NCI-H446 (cell line): ENCODE measurements at places on chromosomes 3 and 15.

GRCh38 chr15:89851673-89852341 is 37.2 kb upstream of the ANPEP start:
- no peak for DNase-seq

- DNase-seq, result no peak
Measured at GRCh38 chr3:160081958-160082533, 93.4 kb downstream of the IL12A start.

GRCh38 chr15:29871401-29871800 is 49.1 kb upstream of the TJP1 start:
- DNase-seq, result no peak

- no peak for DNase-seq
Measured at GRCh38 chr3:183159333-183159732, 3.2 kb downstream of the LAMP3 start.

DNA sequence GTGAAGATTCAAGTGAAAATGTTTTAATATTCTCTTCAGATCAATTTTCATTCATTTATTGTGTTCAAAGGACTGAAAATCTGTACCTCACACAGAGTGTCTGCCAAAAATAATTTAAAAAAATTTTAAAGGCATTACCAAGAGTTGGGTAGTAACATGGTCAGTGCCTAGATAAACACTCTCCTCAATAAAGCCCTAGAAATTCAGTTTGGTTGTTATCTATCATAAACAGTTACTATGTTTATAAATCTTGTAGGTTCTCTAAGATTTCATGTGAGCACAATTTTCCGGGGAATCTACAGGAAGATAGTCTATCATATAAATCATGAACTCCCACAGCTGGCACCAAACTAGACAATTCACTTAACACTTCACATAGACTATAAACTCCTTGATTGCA is 128.6 kb downstream of the GSK3B start:
- DNase-seq, result no peak

DNA sequence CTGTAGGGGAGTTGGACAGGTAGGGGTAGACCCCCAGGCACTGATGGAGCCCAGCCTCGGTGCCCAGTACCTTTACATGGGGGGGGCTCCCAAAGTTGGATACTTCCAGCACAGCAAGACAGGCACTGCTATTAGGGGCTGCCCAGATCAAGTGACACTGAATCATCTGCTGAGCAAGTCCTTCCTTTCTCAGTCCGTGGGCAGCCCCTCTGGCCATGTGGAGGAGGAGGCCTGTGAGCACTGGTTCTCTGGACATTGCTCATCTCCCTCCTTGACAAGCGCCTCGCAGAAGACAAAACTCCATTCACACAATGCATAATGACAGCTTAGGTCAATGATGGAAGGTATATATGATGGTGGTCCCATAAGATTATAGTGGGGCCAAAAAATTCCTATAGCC is 35.7 kb downstream of the EEFSEC start:
- DNase-seq, result no peak

- DNase-seq, result peak; percentile 85
Measured at GRCh38 chr3:178436773-178437172, 99.5 kb upstream of the KCNMB2 start.

- no peak for DNase-seq
Measured at GRCh38 chr3:15630646-15631350, 29.3 kb downstream of the BTD start.

DNA sequence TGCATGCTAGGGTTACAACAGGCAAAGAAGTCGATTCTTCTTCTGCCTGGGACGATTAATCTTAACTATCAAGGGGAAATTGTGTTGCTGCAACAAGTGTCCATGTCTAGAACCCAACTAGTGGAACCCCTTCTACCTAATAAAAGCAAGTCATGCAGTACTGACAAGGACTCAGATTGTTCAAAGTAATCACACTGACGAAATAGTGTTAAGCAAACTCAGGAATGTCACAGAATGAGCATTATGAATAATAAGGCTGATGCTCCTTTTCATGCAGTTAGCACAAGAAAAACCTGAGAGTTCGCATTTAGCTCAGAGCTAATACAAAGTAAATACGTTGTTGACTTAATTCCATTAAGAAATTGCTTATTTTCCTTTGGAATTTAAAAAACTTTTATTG is 47.5 kb upstream of the TRIM42 start:
- no peak for DNase-seq

GRCh38 chr15:58840048-58840447 is 68.9 kb downstream of the MINDY2 start:
- DNase-seq, result no peak

DNA sequence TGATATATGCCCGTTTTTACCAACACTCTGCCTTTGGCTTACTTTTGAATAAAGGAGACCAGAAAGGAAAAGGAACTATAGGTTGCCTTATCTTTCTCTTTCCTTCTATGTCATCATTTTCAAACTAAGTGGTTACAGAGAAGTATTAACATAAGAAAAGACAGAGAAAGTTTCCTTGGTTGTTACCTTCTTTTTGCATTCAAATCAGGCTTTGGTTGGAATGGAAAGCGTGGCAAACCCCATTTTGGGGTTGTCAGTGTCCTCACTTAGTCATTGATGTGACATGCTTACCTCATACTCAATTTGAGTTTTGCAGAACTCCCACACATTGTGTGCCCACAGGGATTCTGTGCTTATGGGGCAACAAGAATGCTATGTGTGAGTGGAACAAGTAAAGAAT is 3.7 kb upstream of the THRB start:
- no peak for DNase-seq

DNA sequence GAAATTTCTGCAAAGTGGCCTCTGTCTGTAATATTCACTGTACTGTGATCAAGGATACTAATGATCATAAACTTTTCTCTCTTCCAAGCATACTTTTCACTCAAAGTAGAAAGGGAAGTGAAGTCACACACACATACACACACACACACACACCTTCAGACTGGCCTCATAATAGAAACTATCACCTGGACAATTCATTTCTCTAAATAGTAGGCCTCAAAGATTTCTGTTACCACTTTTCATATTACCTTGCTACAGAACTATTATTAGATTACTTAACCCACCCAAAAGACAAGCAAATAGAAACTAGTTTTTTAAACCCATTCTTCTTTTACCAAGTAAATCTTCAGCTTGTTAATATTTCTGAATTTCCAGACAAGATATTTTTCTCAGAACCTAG is 12.2 kb downstream of the CPB1 start:
- DNase-seq, result no peak

DNA sequence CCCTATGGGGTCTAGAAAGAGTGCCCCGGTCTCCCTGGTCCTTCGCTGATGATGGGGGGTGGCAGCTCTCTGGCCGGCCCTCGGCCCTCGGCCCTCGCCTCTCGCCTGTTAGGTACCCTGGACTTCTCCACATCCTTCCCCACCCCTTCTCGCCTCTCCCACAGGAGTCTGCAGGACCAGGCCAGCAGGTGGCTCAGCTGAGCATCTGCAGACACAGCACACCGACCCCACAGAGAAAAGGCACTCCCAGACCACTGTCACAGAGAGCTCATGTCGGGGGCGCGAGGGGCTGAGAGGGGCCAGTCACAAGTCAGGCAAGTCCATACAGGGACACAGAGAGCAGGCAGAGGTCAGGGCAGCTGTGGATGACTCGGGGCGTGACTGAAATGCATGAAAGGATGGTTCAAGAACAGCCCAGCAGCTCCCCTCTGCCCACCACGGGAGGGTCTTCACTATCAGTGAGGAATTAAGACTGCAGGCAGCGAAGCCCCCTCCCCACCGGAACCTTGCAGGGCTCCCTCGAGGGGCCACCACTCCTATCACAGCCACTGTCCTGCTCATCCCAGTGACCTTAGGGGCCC is 181.7 kb upstream of the NSMCE3 start:
- no peak for DNase-seq

DNA sequence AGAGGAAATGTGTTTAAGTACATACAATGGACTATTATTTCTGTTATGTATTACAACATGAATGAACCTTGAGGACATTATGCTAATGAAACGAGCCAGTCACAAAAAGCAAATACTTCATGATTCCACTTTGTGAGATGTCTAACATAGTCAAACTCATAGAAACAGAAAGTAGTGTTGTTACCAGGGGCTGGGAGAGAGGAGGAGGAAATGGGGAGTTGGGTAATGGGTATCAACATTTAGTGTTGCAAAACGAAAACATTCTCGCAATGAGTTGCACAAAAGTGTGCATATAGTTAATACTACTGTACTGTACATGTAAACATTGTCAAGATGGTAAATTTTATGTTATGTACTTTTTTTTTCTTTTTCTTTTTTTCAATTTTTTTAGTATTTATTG is 194.3 kb downstream of the IL5RA start:
- no peak for DNase-seq

DNA sequence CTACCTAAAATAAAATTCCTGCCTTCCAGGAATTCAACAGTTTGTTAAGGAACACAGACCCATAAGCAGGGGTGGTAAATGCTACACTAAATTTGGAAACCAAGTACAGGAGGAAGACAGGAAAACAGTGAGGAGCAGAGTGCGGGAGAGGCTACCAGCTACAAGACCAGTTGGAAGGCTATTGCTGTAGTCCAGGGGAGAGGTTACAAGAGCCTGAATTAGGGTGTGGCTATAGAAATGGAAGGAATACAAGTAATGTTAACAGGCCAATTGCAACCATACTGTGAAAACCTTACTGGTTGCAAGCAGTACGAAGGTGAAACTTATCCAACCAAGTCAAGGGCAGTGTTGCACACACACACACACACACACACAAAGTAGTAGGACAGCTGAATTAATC is 880 bp upstream of the ARMC8 start:
- no peak for DNase-seq

- DNase-seq, result no peak
Measured at GRCh38 chr15:38267421-38268022, 14.9 kb downstream of the SPRED1 start.

- DNase-seq, result no peak
Measured at GRCh38 chr15:95162069-95162468, 930.7 kb downstream of the MCTP2 start.

- DNase-seq, result no peak
Measured at GRCh38 chr3:161672478-161672877, 175.9 kb downstream of the OTOL1 start.

DNA sequence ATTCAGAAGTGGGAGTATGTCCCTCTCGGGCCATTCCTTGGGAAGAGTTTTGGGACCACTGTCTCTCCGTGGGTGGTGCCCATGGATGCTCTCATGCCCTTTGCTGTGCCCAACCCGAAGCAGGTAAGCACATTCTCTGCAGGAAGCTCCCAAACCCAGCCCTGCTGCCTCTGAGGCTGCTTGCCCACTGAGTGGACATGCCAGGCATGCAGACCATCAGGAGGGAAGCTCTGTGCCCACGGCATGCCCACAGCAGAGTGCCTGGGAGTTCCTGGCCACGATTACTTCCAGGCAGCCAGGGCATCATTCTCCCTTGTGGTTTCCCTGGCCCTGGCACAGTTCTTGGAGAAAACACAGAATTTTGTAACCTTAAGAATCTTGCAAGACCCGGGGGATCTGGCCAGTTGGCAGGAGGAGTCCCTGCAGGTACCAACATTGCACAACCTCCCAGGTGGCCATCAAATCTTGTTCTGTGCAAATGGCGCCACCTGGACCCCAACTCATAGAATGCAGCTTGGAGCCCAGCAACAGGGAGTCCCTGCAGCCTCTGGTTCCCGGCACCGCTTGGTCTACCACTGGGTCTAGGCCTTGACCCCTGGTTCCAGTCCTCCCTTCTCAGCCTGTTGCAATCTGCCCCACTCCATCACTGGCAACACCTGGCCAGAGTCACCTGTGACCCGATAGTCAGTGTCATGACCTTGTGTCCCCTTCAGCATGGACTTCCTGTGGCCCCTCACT is 20.4 kb downstream of the FAH start:
- peak; percentile 54 for DNase-seq

- DNase-seq, result no peak
Measured at GRCh38 chr3:56125358-56126005, 342.8 kb downstream of the ERC2 start.

GRCh38 chr3:11570789-11571495 is 72.8 kb downstream of the VGLL4 start:
- no peak for DNase-seq

DNA sequence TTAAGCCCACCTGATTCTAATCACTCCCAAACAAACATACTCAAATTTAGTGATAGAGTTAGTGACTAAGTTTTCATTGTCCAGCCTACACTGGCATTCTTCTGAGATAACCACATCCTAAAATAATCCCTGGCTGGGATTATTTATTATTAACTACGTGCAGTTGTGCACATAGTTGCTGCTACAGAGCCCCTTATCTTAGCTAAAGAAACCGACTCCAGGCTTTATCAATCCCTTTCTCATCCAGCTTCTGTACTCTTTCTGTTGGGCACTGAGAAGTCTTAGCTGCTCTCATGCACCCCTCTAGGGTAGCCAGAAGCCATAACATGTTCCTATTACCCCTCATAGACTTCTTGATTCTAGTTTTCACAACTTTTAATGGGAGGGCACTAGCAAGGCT is 208.7 kb downstream of the MBNL1 start:
- no peak for DNase-seq

DNA sequence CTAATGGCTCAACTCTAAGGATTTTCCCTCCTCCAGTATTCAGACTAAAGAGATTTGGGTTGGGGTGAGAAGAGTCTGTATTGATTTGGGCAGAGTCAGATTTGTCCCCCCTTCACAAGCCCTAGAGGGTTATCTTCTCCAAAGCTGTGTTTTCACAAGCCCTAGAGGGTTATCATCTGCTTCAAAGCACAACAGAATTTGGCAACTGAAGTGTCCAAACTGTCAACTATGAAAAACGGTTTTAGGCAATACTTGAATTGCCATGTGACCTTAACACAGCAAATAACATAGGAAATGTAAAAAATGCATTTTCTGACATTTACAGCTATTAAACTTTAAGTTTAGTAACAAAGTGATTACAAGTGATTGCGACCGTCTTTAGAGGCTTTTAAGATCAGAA is 119.9 kb downstream of the IMPG2 start:
- DNase-seq, result no peak

GRCh38 chr15:72174551-72175165 is 22.9 kb downstream of the GRAMD2A start:
- DNase-seq, result no peak

GRCh38 chr15:56165234-56165633 is 78.4 kb downstream of the RFX7 start:
- no peak for DNase-seq

GRCh38 chr3:118793176-118793575 is 241.5 kb downstream of the IGSF11 start:
- no peak for DNase-seq

- DNase-seq, result no peak
Measured at GRCh38 chr3:175526609-175527280, 667.6 kb downstream of the NAALADL2 start.

DNA sequence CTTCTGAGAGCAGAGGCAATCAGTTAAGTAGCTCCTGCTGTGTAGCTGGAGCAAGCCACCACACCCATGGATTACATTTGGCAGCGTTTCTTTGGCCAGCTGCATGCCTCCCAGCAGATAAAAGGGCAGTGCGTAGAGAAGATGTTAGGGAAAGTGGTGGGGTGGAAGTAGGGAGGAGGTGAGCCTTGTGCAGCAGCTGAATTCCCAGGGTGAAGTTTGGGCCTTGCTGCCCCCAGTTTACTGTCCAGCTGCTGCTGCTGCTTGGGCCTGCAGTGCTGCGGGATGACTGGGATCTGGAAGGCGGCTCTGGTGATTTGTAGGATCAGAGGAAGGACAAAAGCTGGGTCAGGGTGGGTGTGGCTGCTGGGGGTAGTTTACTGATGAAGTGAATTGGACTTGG is 318.7 kb upstream of the C2CD4B start:
- no peak for DNase-seq
